Left lung (tissue), 14 donors: ENCODE measurements at places on chromosomes 11 and 22.

DNA sequence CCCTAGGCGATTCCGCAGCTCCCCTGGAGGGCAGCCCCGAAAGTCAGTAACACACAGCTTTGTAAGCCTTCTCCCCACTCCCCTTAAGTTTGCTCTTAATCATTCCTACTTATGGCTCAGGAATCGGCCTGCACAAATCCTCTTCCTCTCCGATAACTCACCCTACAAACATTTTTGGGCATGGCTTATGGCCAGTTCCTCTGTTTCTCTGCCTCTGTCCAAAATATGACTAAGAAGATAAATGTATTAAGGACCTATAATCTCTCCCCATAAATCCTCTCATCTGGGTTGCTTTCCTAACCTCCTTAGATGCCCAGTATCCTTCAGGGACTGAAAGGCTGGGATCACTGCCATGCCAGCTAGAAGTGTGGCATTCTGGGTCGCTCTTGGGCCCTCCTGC lies 41.0 kb downstream of the PAMR1 start:
- DNase-seq, result no peak

DNA sequence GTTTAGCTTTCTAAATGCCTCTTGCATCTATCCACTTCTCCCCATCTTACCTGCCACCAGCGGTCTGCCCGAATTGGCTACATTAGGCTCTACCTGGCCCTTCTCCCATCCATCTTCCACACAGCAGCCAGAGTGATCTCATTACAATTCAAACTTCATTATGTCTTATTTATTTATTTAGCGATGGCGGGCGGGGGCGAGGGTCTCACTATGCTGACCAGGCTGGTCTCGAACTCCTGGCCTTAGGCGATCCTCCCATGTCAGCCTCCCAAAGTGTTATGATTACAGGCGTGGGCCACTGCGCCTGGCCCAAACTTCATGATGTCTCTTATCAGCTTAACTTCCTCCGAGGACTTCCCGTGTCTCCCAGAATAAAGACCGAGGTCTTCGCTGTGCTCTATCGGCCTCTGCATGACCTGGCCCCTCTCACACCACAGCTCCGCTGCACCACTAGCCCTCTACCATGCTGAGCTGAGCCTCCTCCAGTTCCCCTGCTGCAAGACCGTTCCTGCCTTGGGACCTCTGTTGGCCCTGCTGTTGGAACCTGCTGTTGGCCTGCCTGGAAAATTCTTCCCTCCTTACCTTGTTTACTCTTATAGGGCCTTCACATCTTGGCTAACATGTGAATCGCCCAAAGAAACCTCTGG lies 870 bp upstream of the CTTN start:
- DNase-seq, result no peak

GRCh38 chr22:30296833-30297232 lies 7.5 kb upstream of the CASTOR1 start:
- no peak for DNase-seq

DNA sequence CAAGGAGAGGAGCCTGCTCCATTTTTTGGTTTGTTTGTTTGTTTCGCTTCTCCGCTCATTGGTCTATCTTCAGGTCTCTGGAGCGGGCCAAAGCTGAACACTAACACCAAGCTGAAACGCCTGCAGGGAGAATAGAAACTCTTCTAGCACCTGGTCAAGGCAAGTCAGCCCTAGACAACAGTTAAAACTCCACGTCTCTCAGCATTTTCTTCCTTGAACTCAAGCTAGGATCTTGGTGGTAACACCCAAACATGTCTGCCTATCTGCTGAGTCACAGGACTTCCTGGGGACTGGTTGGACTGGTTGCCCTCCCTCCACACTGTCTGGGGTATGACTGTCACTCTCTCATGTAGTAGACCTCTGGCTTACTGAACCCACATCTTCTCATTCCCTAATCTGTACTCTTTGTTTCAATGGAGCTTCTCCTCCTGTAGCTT lies 23.9 kb upstream of the RBFOX2 start:
- no peak for DNase-seq
